Effector CD4-positive, alpha-beta T cell (primary cell): ENCODE measurements at places on chromosomes 2 and 18.

- peak; percentile 78 for DNase-seq
Measured at GRCh38 chr2:191150600-191151330, at the start of gene STAT4. TSS of gene STAT4 (minus strand) at chr2:191150994. CDS start at chr2:191148203, 2,791 bp downstream.

GRCh38 chr2:201949181-201949926 is 84.3 kb upstream of the FZD7 start:
- no peak for DNase-seq

DNA sequence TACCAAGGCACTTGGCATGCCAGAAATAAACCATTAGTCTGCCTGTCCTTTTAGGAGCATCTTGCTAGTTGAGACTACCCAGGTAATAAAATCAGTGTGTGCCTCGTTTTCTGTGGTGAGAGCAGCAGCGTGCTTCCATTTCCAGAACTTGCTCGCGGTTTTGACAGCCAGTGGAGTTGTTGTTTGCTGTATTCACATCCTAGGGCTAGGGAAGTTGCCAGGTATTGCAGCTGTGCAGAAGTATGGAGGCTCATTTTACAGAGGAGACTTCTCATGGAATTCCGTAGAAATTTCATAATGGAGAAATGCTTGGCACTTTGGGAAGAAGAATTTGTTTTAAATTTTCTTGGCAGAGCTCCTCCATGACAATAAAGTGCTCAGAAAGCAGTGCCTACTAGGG is 1355.1 kb upstream of the ZEB2 start:
- DNase-seq = no peak

DNA sequence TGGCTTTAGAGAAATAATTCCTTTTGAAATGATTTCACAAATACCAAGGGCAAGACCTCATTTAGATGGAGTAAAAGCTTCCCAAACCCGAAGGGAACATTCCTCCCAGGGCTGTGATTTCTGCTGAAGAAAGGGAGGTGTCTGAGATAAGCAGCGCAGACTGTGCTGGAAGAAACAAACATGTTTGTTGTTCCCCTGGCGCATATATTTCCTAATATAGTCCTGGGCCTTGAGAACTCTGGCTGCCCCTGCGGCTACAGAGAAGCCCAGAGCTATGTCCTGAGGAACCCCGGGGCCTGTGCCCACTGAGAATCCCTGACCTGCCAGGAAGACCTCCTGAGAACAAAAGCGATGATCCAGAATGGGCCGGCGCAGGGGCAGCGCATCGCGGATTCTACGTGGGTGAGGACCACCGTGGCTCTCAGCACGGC is 372.6 kb upstream of the NT5C1B start:
- DNase-seq = no peak

DNA sequence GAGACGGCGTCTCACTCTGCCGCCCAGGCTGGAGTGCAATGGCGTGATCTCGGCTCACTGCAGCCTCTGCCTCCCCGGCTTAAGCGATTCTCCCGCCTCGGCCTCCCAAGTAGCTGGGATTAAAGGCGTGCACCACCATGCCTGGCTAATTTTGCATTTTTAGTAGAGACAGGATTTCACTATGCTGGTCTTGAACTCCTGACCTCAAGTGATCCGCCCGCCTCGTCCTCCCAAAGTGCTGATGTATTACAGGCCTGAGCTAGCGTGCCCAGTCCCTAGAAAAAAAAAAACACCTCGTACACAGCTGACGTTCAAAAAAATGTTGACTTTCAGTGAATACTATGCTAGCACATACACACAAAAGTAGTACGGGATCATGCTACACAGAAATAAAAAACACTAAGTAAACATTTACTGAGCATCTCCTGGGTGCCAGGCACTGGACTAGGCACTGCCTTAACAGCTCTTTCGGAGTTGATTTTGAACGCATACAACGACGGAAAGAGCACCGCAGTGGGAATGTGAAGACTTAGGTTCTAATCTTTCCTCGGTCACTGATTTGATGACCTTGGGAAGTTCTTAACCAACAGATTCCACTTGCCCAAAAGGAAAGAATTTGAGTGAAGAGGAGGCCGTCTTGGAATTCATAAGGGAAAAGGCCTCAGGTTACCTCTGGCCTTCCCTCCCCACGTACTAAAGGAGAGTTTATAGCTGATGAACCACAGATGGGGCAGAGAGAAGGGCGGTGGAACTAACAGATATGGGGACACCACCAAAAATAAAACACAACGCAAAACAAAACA is 1.1 kb downstream of the DNAJC27 start:
- DNase-seq = no peak

DNA sequence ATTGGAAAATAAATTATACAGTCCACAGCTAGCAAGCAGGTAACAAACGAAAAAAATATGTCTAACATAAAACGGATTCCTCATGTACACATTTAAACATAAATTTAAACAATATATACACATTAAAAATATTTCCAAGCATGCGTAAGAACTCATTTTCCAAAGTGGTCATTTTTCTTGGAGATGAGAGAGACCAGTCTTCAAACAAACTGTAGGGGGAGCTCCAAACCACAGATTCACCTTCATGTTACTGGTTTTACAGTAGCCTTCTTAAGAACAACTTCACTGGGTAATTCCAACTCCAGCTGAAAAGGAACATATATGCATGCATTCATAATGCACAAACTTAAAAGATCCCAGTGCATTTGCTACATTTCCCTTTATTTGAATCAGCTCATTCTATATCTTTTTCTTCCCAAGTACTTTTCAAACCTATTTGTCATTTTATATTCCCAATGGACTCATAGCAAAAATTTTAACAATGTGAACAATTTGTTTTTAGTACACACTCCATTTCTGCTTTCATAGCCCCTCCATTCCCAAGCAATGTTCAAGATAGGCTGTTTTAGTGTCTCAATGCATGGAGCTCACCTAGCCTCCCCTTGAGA is 4.7 kb upstream of the STAMBP start:
- DNase-seq = peak; percentile 30

GRCh38 chr18:57004366-57005121 is 142.3 kb upstream of the BOD1L2 start:
- no peak for DNase-seq

DNA sequence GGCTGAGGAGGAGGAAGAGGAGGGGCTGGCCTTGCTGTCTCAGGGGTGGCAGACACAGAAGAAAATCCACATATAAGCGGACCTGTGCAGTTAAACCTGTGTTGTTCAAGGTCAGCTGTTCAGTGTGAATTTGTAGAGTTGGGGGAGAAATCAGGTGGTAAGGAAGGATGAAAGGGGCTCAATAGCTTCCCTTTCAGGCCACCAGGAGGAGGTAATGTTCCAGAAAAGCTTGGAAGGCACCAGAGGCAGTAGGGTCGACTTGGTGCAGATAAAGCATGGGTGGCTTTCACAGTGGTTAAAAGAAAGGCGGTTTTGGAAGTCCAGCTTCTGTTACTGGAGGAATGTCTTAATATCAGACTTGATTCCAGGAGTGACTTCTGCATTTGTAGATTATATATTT is 167.4 kb downstream of the THSD7B start:
- DNase-seq = no peak

- peak; percentile 65 for DNase-seq
Measured at GRCh38 chr2:177148477-177149154, 64.0 kb upstream of the HNRNPA3 start.

DNA sequence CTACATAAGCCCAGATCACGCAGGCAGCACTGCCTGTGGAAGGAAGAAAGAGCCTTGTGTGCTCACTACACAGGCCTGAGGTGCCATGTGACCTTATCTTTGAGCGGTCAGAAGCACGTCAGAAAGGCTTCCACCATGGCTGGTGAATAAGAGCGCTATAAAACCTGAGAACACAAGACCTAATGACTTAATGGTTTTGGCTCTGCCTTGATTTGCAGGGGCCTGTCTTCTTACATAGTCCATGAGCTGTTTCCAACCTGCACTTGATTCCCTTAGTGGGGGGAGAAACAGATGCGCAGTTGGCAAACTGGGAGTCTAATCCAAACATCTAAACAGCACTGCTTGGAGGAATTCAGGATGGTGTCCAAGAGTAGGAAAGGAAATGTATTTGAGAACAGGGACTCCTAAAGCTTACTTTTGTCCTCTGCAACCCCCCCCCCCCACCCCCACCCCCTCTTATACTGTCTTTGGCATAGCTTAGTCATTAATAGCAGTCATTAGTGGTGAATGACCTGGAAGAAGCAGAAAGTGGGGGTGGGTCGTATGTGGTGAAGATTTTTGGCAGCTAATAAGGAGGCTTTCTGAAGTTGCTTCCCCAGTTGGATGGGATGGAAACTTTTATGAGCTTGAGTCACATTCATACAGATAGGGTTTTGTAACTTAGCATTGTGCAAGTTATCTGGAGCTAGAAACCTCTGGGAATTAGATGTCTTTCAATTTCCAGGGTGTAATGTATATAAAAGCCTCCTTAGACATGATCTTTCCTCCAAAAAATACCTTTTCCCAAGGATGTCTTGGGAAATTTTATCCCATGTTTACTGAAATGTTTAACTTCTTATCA is 454.1 kb downstream of the MEIS1 start:
- DNase-seq = no peak

GRCh38 chr18:23068570-23069310 is 66.5 kb upstream of the CABLES1 start:
- no peak for DNase-seq

DNA sequence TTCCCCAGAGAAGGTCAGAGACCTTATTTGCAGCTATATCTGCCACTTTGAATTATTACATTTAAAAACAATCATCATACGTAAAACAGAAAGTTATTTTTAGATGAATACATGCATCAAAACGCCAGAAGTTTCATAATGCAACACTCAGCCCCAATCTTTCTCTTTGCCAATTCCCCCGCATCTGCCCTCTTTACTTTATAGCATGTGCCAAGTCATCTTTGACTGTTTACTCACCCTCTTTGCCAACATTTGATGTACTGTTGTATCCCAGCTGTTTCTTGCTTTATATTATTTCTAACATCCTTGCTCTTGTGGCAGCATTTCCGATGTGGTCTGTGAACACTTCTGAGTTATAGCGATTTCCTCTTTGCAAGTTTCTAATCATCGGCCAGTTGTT is 86.2 kb downstream of the CRIM1 start:
- no peak for DNase-seq

DNA sequence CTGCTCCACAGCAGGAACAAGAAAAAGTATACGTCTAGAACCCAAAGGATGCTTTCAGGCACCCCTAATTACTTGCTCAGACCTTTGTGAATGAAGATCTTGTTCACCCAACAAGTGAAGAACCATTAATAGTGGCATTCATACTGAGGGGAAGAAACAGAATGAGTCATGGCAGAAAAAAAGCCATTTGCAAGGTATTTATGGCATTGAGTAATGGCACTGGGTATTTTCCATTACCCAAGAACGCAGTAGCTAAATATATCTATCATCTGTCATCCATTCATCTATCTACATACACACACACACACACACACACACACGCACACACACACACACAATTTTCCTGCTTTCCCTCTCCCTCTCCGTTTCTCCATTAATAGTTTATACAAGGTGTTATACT is 56.4 kb upstream of the XIRP2 start:
- DNase-seq = no peak

- no peak for DNase-seq
Measured at GRCh38 chr2:22697054-22697788, 687.8 kb upstream of the KLHL29 start.

- no peak for DNase-seq
Measured at GRCh38 chr2:16430846-16431245, 234.8 kb downstream of the CYRIA start.

- no peak for DNase-seq
Measured at GRCh38 chr2:149653831-149654445, 66.4 kb upstream of the MMADHC start.

GRCh38 chr2:115739574-115739973 is 1297.1 kb downstream of the DPP10 start:
- no peak for DNase-seq

- no peak for DNase-seq
Measured at GRCh38 chr2:28661589-28662001, 90.0 kb upstream of the PPP1CB start.

GRCh38 chr18:48885266-48885923 is 65.4 kb downstream of the SMAD7 start:
- DNase-seq = no peak

GRCh38 chr2:146349334-146349733 is 1495.5 kb upstream of the ACVR2A start:
- no peak for DNase-seq

DNA sequence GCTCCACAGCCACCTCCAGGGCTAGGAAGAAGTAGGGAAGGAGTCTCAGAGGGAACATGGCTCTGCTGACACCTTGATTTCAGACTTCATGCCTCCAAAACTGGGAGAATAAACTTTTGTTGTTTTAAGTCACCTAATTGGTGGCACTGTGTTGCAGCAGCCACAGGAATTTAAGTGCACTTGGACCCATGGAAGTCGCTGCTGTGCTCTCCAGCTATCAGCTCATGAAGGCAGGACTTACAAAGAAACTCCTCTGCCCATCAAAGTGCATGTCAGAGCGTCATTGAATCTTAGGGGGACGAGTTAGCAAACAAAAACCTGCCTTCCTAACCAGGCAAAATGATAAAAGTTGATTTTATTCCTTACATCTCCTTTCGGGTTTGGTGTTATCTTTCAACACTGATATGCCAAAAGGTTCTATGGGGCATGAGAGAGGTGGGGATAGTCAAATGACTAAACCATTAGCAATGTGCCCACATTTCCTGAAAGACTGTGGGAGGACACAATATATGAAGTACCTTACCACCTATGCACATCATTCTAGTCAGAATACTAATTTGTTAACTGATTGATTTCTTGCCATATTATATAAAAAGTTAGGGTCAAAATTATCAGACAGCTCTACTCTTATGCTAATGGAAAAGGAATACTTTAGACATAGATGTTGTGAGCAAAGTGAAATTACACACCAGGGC is 235.8 kb upstream of the TNP1 start:
- DNase-seq = no peak

DNA sequence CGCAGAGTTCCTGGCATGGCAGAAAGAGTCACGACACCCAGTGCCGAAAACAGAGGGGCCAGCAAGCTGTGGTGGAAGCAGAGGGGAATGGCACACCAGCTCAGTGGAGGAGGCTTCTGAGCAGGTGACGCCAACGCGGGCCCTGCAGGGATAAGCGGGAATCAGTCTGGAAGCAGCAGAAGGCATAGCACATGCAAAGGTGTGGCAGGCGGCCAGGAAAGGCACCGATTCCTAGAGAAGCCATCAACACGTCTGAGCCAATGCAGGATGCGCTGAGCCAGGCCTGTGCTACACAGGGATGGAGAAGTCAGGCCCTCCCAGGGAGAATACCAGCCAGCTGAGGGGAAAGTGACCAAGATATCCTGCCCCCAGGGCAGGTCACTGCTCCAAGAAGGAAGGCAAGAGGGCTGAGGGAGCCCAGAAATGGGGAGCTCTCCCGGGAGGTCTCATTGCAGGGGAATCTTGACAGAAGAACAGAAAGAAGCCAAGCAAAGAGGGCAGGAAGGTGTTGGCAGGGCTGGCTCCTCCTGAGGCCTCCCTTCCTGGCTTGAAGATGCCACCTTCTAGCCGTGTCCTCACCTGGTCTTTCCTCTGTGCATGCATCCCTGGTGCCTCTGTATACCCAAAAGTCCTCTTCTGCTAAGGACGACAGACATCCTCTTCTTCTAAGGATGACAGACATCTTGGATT is 16.3 kb downstream of the TEX51 start:
- no peak for DNase-seq

GRCh38 chr2:86393521-86394491 is 47.4 kb upstream of the KDM3A start:
- no peak for DNase-seq

- DNase-seq = no peak
Measured at GRCh38 chr2:62136956-62137830, 58.7 kb upstream of the B3GNT2 start.

- DNase-seq = no peak
Measured at GRCh38 chr2:32825291-32825712, 121.5 kb upstream of the LTBP1 start.
